ENCODE measurements at places on chromosomes 13 and 19.

- DNase-seq = peak; percentile 19
These were observed 123.0 kb downstream of the SLC7A1 start for GRCh38 chr13:29472332-29472961.

GRCh38 chr13:29543230-29544215 lies 52.0 kb downstream of the SLC7A1 start:
- DNase-seq = no peak

- DNase-seq = no peak
These were observed 50.4 kb upstream of the CYSLTR2 start for GRCh38 chr13:48603375-48603774.

GRCh38 chr13:81133066-81133465 lies 792.1 kb upstream of the SPRY2 start:
- DNase-seq = no peak

Measured in activated T-helper 2 cell treated with anti-CD3 and anti-CD28 coated beads, Interferon-gamma antibody, Interleukin-2, Interleukin-4, amounts not matched to agents 10 μg/mL and 5 μg/mL and 100 μg/mL, durations not matched to agents 14 hours and 24 hours and 36 hours (primary cell).